ENCODE measurements at places on chromosomes 16 and 17. TPM values are rescaled to one million over a fixed set of nuclear protein-coding genes. Genes with fewer than 3 reads are reported as not detected.

- no peaks in the 10 kb centered on the region for H3K4me1 ChIP-seq
- H3K4me3 ChIP-seq, result no peak overlapping the region
- H3K36me3 ChIP-seq, result no peaks in the 10 kb centered on the region
- no peak for DNase-seq
These were observed 416.5 kb downstream of the UTP18 start for GRCh38 chr17:51676691-51677487.

GRCh38 chr17:40557531-40558299 is 7.6 kb downstream of the CCR7 start:
- peak overlapping the region; percentile 95 for H3K4me3 ChIP-seq
- H3K27ac ChIP-seq, result peak overlapping the region; percentile 47
- H3K36me3 ChIP-seq, result peaks cover 97% of the 10 kb centered on the region
- peak; percentile 7 for DNase-seq

DNA sequence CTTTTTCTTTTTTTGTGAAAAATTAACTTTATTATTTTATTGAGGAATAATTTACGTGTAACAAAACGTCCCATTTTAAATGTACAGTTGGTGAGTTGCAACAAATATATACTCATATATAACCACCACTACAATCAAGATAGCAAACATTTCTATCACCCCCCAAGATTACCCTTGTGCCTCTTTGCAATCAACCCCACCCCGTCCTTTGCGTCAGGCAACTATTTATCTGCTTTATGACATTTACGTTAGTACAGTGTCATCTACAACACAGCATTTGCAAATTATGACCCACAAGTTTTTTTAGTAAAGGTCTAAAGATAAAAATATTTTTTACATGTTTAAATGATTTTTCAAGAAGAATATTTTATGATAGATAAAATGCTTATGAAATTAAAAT is 485.6 kb upstream of the SOX9 start:
- no peaks in the 10 kb centered on the region for H3K36me3 ChIP-seq
- H3K4me1 ChIP-seq, result no peaks in the 10 kb centered on the region
- no peak for DNase-seq

- no peak overlapping the region for H3K27ac ChIP-seq
- DNase-seq, result no peak
- no peaks in the 10 kb centered on the region for H3K4me1 ChIP-seq
- H3K36me3 ChIP-seq, result peaks cover 48% of the 10 kb centered on the region
- H3K4me3 ChIP-seq, result no peak overlapping the region
These were observed 83.7 kb downstream of the TANGO6 start for GRCh38 chr16:68927018-68927417.

The GRB7 gene
- total RNA-seq, result 0.74 TPM

- peaks cover 39% of the 10 kb centered on the region for H3K36me3 ChIP-seq
- H3K27ac ChIP-seq, result no peak overlapping the region
- DNase-seq, result no peak
- H3K4me3 ChIP-seq, result no peak overlapping the region
- H3K4me1 ChIP-seq, result peaks cover 6% of the 10 kb centered on the region
These were observed 47.7 kb downstream of the CFDP1 start for GRCh38 chr16:75385507-75386152.

The PIK3R6 gene
- 9.8 TPM for total RNA-seq

DNA sequence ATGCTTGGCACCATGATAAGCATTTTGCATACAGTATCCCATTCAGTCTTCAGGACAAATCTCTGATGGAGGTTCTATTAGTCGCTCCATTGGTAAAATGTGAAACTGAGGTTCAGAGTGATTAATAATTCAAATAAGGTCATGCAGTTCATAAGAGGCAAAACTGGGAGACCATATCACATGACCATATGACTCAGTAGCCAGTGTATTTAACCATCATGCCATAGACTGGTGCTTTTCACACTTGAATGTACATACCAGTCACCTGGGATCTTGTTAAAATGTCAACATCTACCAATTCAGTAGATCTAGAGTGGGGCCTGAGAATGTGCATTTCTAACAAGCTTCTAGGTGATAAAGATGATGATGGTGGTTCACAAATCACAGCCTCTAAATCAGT is 4.3 kb downstream of the ACSM3 start:
- H3K27me3 ChIP-seq, result no peaks in the 10 kb centered on the region
- no peak for DNase-seq
- peaks cover 24% of the 10 kb centered on the region for H3K4me1 ChIP-seq
- H3K4me3 ChIP-seq, result no peak overlapping the region

DNA sequence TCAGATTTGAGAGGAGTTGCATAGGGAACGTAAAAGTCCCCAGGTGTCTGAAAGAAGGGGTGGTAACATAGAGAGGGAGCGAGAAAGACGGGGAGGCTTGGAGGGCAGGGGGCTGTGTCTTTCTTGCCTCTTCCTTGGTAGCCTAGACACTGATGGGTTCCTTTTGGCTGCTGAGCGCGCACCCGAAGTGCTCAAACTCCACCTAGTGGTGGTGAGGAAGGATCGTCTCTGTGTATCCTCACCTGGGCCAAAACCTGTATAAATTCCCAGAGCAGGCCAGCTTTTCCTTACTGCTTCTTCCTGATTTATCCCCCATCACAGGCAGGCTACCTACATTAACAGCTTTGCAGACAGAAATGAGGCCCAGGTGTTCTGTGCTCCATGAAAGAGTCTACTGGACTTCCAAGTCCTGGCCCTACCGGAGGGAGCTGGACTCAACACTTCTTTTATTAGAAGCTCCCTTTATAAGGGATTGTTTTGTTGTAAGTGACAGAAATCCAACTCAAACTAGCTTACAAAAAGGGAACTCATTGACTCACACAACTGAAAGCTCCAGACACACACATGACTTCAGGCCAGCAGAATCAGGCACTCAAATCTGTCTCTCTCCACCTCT is 5.5 kb upstream of the SLC25A35 start:
- H3K27ac ChIP-seq, result no peak overlapping the region
- peaks cover 11% of the 10 kb centered on the region for H3K4me1 ChIP-seq
- no peaks in the 10 kb centered on the region for H3K36me3 ChIP-seq
- no peak overlapping the region for H3K4me3 ChIP-seq
- H3K27me3 ChIP-seq, result no peaks in the 10 kb centered on the region

The ABCA9 gene
- not detected for total RNA-seq

The ITGA3 gene
- 10.8 TPM for total RNA-seq

DNA sequence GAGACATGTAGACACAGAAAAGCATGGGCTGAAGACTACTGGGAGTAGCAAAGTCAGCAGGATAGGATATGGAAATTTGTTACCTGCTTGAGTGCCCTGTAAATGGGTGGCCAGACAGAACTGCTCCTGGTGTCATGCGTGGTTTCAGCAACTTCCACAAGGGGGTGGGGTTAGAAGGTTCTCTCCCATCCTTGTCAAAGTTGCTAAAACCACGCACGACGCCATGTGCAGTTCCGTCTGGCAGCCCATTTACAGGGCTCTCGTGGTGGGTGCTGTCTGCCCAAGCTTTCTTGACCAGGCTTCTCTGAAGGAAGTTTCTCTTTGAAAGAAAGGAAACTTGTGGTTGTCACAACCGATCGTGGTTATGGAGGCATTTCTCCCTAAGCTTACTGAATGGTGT is 6.9 kb upstream of the DBNDD1 start:
- H3K27ac ChIP-seq, result no peak overlapping the region
- H3K27me3 ChIP-seq, result peaks cover 4% of the 10 kb centered on the region
- peaks cover 4% of the 10 kb centered on the region for H3K36me3 ChIP-seq
- DNase-seq, result no peak

DNA sequence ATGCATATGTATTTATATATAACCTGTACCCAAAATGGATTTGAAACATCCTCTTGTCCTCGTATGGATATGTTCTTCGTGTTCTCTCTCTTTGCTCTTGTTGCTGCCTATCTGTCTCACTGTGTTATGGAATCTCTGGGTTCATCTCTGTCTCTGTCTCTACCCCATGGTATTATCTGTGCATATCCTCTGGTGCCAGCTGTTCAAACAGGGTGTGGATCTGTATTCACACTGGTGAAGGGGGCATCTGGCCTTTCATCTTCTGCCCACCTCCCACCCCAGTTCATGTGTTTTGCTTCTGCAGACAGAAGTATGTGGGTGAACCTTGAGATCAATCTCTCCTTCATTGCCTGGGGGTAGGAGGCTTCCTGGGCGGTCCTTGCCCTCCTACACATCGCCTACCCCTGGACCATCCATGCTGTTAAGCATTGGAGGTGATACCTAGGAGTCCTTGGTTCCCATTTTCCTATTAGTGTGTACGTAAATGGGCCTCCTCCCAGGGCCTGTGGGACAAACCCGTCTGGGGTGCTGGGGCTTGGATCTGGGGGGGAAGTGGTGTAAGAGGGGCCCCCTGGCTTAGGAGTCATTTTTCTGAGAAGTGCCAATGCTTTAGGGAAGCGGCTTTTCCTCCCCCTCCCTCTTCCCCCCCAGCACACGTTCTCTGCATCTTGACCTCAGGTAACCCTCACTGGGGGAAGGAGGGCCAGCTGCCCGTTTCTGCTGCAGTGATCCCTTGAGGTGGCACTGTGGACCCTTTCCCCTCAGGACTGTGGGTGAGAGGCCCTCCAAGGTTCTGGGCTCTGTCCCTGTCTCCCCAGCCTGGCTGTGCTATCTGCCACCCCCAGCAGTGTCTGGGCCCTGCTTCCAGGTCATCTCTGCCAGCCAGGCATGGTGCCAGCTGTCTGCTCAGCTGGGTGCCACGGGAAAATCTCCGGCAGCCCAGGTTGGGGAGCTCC is 21.1 kb downstream of the RARA start:
- no peaks in the 10 kb centered on the region for H3K27me3 ChIP-seq
- peak overlapping the region; percentile 61 for H3K4me3 ChIP-seq
- no peak for DNase-seq
- H3K4me1 ChIP-seq, result peaks cover 82% of the 10 kb centered on the region
- peak overlapping the region; percentile 74 for H3K27ac ChIP-seq

The PLA2G15 gene
- 10.3 TPM for total RNA-seq

DNA sequence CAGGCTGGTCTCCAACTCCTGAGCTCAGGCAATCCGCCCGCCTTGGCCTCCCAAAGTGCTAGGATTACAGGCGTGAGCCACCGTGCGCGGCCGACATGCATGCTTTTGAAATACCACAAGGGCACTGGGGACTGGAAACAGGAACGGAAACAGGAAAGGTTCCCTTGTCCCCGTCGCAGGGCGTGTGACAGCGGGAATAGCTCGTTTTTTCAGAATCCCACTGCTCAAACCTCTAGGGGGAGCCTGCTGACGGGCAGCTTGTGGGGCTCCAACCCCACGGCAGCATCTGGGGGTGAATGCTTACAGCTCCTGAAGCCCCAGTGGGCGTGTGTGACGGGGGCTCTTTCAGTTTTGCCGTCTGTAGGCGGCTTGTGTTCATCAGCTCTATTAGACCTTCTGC is 18.8 kb upstream of the ASGR2 start:
- H3K27ac ChIP-seq, result no peak overlapping the region
- DNase-seq, result no peak
- peaks cover 17% of the 10 kb centered on the region for H3K27me3 ChIP-seq
- peaks cover 15% of the 10 kb centered on the region for H3K4me1 ChIP-seq

The TSPOAP1 gene
- total RNA-seq, result 21.9 TPM

The ALOX15 gene
- not detected for total RNA-seq

DNA sequence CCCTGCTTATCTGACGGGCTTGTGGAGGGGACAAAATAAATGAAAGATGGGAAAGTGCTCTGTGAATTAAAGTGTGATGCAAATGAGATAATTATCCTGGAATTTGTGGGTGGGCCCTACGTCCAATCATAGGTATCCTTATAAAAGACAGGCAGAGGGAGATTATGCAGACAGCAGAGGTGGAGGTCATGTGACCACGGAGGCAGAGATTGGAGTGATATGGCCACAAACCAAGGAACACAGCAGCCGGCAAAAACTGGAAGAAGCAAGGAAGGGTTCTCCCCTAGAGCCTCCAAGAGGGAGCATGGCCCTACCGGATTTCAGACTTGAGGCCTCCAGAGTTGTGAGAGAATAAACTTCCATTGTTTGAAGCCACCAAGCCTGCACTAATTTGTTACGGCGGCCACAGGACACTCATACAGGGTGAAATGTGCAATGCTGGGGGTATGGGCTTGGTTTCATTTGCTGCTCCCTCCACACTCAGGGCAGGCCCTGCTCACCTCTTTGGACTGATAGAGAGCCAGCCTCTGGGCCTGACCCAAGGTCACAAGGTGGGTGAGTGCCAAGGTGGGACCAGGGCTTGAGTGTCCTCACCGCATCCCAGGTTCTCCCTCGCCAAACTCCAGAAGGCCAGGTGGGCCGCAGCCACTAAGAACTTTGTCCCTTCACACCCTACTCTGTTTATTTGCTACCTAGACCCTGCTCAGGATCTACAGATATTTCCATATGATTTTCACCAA is 149.6 kb upstream of the TNRC6C start:
- H3K36me3 ChIP-seq, result no peaks in the 10 kb centered on the region
- H3K4me3 ChIP-seq, result no peak overlapping the region
- no peaks in the 10 kb centered on the region for H3K4me1 ChIP-seq
- peaks cover 14% of the 10 kb centered on the region for H3K27me3 ChIP-seq
- DNase-seq, result no peak

The ARHGAP44 gene
- total RNA-seq, result 0.21 TPM

- no peak overlapping the region for H3K4me3 ChIP-seq
- H3K27ac ChIP-seq, result no peak overlapping the region
- no peaks in the 10 kb centered on the region for H3K36me3 ChIP-seq
- no peak for DNase-seq
- no peaks in the 10 kb centered on the region for H3K27me3 ChIP-seq
These were observed 185.8 kb upstream of the HSBP1 start for GRCh38 chr16:83622010-83622409.

- no peaks in the 10 kb centered on the region for H3K36me3 ChIP-seq
- H3K27ac ChIP-seq, result no peak overlapping the region
- DNase-seq, result no peak
- H3K4me1 ChIP-seq, result peaks cover 11% of the 10 kb centered on the region
These were observed 74.1 kb upstream of the NKD1 start for GRCh38 chr16:50474138-50474537.

DNA sequence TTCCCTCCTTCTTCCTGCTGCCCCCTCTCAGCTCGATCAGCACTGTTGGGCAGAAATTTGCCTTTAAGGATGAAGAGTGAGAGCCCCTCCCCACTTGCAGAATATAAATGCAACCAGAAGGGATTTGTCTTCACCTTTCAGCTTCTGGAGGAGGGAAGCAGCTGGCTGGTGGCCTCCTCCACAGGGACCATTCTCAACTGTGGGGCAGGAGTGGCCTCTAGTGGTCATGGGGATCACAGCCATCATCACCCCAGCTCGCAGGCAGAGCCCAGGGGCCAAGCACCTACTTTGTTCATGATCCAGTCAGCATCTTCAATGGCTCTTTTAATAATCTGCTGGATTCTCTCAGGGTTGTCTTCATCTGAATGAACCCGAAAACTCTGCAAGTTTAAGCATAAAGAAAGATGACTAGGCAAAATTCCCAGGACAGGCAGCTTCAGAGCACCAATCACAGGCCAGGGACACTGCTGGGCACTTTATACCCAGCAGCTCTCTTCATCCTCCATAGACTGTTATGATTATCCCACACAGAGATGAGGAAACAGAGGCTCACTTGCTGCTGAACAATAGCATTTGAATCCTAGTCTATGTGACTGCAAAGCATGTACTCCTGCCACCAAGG is 13.1 kb downstream of the LYRM9 start:
- no peak overlapping the region for H3K4me3 ChIP-seq
- peaks cover 17% of the 10 kb centered on the region for H3K4me1 ChIP-seq
- peaks cover 5% of the 10 kb centered on the region for H3K27me3 ChIP-seq
- no peak overlapping the region for H3K27ac ChIP-seq

The TBC1D28 gene
- total RNA-seq, result not detected
